ENCODE measurements at places on chromosomes 12 and 14. TPM values are rescaled to one million over a fixed set of nuclear protein-coding genes. Genes with fewer than 3 reads are reported as not detected.
A peak's percentile ranks its signal among the peaks of the same experiment; 100 is the strongest.

The SPSB2 gene
- 11.9 TPM for total RNA-seq

The TMEM229B gene
- 5.8 TPM for total RNA-seq

The SSTR1 gene
- total RNA-seq = under 0.01 TPM

- no peak for DNase-seq
These were observed 42.9 kb upstream of the FAM222A start for GRCh38 chr12:109670731-109671130.

- no peak for DNase-seq
These were observed 35.8 kb upstream of the PRIMA1 start for GRCh38 chr14:93824076-93824475.

GRCh38 chr12:129873833-129874208, 30.0 kb downstream of the TMEM132D start:
- DNase-seq = no peak

GRCh38 chr12:50070314-50071060, 13.1 kb downstream of the ASIC1 start:
- peak; percentile 88 for DNase-seq

All from osteoblast (primary cell).